ENCODE measurements at places on chromosomes 6 and 20. TPM values are rescaled to one million over a fixed set of nuclear protein-coding genes. Genes with fewer than 3 reads are reported as not detected.

GRCh38 chr20:13625304-13625979, 13.3 kb downstream of the TASP1 start:
- no peak for DNase-seq

DNA sequence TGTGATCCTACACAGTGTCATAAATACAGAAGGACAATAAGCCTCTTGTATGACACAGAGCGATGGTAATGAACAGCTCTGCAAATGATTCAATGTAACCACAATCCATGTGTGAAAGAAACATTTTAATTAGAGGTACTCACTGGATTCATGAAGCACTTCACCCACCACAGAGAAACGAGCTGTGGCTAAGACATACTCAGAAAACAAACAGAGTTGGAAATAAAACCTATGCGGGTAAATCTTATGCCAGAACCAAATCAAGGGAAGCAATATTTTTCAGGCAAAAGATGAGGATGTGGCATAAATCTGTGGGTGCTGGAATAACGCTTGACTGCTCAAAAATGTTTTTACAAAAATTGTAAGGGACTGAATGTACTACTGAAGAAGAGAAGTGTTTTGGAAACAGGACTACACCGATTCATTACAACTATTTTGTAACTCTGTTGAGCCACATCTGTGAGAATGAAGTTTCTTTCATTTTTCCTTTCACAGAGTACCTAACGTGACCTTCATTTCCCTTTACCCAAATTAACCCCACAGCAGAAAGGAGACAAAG, 112.1 kb downstream of the WDR27 start:
- DNase-seq: peak; percentile 12

DNA sequence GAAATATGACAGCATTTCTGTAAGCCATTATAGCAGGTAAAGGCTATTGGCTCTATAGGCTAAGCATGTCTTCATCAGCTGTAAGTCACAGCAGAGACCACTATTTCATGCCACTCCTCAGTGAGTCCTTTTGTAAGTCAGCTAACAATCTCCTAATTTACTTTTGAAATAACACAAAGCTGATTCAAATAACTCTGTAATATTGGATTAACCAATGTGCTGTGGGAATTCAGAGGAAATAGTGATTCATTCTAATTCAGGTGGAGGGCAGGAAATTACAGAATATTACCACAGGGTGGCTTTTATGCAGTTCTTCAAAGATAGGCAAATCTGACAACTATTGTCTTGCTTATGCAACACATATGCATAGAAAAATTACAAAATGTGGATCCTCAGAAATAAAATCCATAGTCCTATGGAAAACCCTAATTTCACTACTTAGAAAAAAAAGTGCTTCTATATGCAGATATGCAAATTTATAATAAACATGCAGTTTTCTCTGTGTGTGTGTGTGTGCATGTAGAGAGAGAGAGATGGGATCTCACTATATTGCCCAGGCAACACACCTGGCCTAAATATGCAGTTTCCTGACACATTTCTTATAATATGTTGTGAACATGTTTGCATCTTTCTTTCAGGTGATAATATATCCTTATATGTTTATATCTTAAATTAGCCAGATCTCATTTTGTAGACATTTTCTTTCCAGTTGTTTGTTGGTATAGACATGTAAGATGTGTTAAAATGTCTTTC, 4.8 kb upstream of the SMIM28 start:
- DNase-seq: no peak

GRCh38 chr20:39862470-39862891, 826.6 kb downstream of the MAFB start:
- no peak for DNase-seq

GRCh38 chr6:25984265-25984664, 21.7 kb downstream of the TRIM38 start:
- no peak for DNase-seq

DNA sequence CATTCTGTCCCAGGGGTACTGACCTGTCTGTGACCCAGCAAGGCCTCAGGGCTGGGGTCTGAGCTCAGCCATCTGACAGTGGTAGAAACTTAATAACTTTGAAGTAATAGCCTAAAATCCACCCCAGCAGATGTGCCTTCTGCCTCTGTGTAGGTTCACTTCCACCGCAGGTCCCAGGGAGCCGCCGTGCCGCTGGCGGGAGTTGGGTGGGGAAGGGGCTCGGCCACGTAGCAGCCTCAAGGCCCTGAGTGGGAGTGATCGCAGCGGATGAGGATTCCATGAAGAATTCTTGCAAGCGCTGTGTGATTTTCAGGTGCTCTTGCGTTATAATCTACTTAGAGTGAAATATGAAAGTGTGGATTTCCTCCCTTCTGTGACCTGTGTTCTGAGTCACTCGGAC, 163.7 kb downstream of the DTNBP1 start:
- DNase-seq: no peak

- no peak for DNase-seq
These were observed 614.0 kb downstream of the UTRN start for GRCh38 chr6:144899161-144899560.

DNA sequence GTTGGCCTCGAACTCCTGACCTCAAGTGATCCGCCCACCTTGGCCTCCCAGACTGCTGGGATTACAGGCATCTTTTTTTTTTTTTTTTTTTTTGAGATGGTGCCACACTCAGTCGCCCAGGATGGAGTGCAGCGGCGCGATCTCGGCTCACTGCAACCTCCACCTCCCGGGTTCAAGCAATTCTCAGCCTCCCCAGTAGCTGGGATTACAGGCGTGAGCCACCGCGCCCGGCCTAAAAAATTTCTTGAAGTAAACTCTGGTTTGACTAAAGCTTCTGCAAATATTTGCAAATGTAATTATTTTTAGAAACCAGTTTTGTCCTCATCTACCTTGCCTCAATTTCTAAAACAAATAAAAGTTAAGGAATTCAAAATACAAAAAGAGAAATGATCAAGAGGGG, 1.2 kb downstream of the IBTK start:
- DNase-seq: no peak

- DNase-seq: no peak
These were observed 64.9 kb downstream of the CPNE5 start for GRCh38 chr6:36774331-36774730.

The SRPK1 gene
- total RNA-seq: 98.3 TPM

GRCh38 chr20:44143936-44144335, 43.1 kb downstream of the JPH2 start:
- no peak for DNase-seq

The SLC17A9 gene
- total RNA-seq: 11.8 TPM

- no peak for DNase-seq
These were observed 50.0 kb downstream of the ADAT2 start for GRCh38 chr6:143400258-143401067.

GRCh38 chr6:35969646-35970045, 48.7 kb upstream of the SRPK1 start:
- no peak for DNase-seq

The ABHD16B gene
- total RNA-seq: 0.22 TPM

The GSTA2 gene
- not detected for total RNA-seq

The ACTR5 gene
- total RNA-seq: 8.2 TPM

DNA sequence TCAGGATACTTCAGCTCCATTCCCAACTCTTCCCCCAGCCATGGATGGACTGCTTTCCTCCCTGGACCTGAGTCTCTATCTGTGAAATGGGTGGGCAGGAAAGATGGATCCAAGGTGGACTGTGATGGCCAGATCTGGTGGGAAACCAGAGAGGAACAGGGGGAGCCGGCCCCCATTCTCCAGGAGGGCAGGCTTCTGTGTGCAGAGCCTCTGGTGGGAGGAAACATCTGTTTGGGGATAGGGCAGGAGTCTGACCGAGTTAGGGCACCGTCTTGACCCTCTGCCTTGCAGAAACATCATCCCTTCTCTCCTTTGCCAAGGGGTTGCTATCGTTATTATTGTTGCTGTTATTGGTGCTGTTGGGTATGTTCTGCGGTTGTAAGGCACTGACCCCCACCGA, 91.5 kb downstream of the TOX2 start:
- no peak for DNase-seq

DNA sequence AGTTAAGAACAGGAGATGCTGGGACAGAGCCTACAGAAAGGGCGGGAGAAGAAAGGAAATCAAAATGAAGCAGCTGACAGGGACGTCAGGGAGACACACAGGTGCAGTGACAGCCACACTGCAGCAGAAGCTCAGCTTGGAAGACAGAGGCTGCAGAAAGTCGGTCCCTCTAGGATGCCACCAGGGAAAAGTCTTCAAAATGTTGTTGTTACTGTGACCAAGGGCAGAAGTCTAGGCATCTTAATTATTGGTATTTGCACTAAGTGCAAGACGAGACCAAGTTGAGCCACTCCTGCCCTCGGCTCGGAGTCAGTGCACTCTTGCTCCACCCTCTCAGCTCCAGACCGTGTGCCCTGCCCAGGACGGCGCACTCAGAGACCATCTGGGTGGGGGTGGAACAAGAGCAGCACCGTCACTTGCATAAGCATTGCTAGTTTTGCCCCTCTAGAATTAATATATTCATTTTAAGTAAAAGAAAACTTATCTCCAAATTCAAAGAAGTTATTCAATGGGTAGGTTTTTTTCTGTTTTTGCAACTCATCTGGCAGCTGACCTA, 2.6 kb downstream of the PRR18 start:
- no peak for DNase-seq

DNA sequence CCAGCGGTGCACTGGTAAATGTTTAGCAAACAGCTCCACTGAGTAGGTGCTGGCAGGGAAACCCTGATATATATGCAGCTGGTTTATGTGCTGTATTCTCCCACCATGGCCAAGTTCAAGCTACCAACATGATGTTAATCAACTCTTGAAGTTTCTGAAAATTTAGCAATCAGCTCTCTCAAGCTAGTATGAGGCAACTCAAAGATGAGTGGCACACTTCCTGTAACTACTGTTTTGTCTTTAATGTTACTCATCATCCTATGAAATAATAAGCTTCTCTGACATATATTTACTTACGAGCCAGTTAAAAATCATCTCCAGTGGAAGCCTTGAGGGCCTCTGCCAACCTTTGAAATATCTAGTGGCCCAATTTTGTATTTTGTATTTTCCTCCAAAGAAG, 54.7 kb downstream of the TRMT6 start:
- DNase-seq: no peak

DNA sequence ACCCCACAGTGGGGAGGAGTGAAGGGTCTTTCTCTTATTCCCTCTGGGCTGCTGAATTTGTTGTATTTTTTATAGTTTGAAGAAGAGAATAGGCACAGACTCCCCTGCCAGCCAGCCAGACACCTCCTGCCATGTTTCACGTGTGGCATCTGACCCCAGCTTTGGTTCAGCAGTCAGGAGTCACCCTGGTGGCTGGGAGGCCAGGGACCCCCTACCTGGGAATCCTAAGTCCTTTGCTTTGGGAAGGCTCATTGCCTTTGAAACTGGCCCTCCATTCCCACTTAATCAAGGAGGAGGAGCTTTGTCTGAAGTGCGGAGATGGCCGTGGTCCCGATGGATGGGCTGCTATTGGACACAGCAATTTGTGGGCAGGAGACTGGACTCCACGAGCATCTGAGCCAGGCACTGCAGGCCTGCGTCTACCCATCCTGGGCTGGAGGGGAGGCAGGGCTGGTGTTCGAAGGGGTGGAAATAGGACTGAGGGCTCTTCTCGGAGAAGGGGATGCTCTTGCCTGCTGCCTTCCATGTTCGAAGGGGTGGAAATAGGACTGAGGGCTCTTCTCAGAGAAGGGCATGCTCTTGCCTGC, 196.1 kb downstream of the DLL1 start:
- no peak for DNase-seq

- DNase-seq: no peak
These were observed 39.3 kb downstream of the PMEPA1 start for GRCh38 chr20:57670288-57671071.

The PGC gene
- total RNA-seq: not detected

DNA sequence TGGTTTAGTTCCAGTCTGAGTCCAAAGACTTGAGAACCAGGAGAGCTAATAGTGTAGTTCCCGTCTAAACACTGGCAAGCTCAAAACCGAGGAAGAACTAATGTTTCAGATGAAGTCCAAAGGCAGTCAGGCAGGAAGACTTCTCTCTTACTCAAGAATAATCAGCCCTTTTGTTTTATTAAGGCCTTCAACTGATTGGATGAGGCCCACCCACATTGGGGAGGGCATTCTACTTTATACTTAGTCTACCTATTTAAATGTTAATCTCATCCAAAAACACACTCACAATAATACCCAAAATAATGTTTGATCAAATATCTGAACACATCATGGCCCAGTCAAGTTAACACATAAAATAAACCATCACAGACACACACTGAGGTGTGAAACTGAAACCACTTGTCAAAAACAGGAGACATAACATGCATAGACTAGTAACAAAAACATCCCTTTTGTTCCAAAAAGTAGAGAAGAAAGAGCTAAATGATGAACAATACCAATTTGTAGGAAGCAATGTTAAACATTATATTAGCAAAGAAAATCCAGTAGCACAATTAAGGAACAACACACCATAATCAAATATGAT, 50.2 kb upstream of the SENP6 start:
- DNase-seq: no peak

DNA sequence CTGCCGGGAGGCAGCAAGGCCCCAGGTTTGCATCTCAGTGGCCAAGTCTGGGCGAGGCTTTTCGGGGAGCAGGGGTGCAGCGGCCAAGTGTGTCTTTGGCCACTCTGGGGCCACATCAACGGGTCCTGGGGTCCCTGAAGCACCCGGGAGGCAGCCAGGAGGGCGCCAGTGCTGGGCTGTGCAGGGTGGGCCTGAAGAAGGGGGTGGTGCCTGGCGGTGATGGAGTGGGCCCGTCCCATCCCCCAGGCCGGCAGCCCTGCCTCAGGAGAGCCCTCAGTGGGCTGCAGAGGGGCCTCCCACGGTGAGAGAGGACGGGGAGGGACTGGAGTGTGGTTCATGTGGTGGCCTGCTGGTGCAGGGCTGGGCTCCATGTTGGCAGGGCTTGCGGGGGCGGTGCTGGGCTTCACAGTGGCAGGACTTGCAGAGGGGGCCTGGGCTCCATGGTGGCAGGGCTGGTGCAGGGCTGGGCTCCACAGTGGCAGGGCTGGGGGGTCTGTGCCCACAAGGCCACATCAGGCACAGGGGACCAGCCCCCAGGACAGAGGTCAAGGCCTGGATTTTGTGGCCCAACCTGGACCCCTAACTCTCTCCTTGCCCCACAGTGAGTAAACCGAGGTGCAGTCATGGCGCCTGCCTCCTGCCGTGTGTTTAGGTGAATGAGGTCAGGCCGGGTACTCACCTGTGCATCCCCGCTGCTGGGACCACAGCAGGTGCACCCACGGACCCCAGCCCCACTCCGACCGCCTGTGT, 10.5 kb upstream of the BHLHE23 start:
- no peak for DNase-seq

The NOTCH4 gene
- 0.79 TPM for total RNA-seq

The C2 gene
- total RNA-seq: 5.1 TPM

DNA sequence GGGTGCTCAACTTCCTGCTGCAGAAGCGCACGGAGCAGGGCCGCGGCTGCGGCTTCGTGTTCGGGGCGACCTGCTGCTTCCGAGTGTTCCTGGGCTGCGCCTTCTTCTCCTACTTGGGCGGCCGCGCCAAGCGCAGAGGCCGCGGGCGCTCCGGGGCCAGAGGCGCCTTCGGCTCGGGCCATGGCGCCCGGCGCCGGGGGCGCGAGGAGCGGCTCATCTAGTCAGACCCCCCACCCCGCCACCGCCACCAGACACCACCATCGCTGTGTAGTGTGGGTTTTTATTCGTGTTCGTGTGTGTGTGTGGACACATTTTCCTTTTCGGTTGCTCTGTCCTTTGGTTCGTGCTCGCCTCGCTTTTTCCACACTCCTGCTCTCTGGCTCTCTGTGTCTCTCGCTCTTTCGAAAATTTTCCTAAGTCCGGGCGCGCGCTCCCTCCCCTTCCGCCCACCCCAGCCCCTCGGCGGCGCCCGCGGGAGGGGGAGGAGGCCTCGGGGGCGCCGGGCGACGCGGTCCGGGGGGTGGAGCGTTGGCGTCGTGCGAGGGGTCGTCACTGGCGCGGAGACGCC, 38.1 kb downstream of the GNAS start:
- peak; percentile 71 for DNase-seq

The KCNQ5 gene
- 9.8 TPM for total RNA-seq

The SOX4 gene
- total RNA-seq: 1.9 TPM
